ENCODE measurements at places on chromosomes 3 and 15.

DNA sequence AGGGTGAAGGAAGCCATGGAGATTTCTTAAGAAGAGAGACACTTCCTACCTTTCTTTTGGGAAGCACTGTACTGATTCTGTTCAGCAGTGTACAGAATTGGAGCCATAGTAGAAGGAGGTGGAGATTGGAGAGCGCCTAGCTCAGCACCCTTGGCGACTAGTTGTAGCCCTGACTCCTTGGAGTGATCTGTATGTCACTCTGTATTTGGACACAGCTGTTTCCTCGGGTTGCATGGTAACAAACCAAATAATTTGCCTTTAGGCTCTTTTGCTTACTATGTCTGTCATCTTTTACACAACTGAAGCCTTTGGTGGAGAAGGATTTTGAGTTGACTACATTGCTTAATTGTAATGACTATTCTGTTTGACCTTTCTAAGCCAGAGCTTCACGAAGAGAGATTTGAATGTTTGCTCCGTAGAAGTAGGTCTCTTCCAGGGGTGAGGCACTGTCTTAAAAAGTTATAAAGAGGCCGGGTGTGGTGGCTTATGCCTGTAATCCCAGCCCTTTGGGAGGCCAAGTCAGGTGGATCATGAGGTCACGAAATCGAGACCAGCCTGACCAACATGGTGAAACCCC, 77.1 kb downstream of the AKAP13 start:
- DNase-seq: no peak

- DNase-seq: peak; percentile 75
Observed at GRCh38 chr3:43155464-43156121, 49.7 kb upstream of the POMGNT2 start.

DNA sequence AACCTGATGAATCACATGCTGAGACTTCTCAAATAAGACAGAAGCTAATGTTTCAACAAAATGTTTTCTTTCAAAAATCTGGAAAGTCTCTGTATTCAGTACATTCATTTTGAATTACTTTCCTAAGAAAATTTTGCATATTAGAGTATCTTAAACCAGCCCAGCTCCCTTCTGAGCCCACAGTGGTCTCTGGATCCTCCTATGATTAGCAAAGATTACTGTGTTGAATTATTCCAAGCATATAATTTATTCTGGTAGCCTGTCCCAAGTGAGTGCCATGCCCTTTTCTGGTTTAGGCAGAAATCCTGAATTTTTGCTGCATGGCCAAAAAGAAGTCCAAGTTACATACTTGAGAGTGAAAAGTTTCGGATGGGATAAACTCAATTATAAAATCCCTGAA, 279.0 kb downstream of the CTNNB1 start:
- DNase-seq: no peak

- no peak for DNase-seq
Observed at GRCh38 chr3:159971311-159971710, 17.3 kb upstream of the IL12A start.

- peak; percentile 22 for DNase-seq
Observed at GRCh38 chr15:54506977-54507524, 528.8 kb downstream of the UNC13C start.

DNA sequence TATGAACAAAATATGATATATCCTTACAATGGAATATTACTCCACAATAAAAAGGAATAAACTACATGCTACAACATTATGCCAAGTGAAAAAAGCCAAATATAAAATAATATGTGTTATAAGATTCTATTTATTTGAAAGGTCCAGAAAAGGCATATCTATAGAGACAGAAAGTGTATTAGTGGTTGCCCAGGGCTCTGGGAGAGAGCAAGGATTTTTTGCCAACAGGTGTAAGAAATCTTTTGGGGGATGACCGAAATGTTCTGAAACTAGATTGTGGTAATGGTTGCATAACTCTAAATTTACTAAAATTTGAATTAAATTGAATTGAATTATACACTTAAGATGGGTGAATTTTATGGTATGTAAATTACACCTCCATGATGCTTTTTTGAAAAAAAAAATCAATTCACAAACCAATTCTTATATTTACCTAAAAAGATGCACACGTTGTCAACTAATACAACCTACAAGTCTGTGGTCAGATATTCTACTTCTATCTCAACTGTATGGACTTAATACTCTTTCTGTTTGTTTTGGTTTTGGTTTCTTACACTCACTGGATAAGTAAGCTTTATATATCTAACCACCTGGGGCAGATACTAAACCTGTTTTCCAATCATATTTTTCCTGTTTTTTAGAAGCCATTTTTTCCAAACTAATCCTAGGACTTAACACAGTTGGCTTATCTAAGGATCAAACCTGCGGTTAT, 75.8 kb downstream of the FBN1 start:
- no peak for DNase-seq

DNA sequence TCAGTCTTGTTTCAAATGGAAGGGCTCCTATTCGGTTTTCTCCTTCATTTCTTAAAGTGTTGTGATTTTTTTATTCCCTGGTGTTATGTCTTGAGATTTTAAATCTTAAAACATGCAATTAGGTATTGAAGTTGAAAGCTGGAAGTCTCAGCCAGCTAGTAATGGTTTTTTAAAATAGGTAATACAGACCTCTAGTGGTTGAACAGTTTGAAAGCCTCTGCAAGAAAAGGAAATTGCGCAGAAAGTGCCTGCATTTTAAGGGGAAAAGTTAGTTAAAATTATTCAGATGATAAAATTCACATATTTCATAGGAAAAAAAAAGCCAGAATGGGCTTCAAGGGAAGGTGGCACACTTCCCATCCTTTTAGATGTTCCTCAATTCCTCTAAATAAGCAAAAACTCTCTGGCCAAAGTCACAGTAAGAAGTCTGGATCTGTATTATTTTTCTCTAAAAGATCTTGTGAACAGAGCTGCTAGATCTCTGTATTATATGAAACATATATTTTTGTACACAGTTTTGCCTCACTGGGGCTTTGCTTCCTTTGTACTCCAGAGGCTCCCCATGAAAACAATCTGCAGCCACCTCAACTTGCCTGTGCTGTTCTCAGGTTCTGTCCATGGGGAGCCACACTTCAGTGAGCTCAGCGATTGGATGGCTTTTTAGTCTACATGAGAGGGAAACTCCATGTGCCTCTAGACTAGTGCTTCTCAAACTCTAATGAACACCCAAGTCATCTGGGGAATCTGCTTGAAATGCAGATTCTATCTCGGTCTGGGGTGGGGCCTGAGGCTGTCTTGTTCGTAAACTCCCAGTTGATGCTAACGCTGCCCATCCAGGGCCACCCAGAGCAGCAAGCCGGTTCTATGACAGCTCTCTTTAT, 21.5 kb downstream of the AGTR1 start:
- DNase-seq: no peak

DNA sequence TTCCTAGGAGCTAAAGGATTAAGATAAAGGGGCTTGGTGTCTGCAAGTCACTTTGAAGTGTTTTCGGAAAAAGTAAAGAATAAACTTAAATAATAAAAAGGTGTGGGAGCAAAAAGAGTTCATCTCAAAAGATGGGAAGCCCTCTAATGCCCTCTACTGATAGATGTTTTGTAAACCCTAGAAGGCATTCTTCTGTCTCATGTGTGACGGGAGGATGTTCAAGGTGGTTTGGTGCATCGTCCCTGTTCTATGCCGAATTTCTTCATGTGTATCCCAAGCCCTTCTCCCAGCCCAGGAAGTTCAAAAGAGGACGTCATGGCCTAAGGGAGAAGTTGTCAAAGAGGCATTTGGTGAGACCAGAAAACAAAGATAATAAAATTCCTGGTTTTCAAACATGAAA, 37.2 kb downstream of the CCK start:
- DNase-seq: no peak

GRCh38 chr15:74541494-74542165, 610 bp downstream of the ARID3B start:
- no peak for DNase-seq

DNA sequence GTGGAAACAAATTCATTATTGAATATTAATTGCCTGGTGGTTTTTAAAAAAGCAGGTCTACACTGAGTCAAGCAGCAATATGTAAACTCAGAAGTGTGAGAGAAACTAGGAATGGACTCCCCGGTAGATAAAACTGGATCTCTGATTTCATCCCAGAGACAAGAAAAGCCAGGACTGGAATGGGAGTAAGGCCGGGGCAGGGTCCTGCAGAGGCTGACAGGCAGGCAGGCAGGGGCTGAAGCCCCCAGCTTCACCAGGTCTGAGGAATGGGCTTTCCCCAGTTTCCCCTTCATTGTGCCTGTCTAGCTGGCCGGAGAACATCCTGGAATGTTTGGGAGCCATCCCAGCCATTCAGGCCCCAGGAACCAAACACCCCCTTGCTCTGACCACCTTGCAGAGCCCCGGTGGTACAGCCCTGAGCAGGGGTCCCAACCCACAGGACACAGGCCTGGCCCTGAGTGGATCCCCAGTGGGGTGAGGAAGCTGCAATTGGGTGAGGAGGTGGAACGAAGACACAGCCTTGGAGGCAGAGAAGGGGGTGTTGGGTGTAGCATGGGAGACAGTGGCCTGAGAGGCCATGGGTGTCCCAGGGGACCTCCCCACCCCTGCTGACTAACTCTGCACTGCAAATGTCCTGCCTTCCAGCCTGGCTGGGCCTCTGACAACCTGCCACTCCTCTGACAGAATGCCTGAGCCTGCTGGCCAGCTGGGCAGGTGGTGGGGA, 31.7 kb upstream of the XYLB start:
- no peak for DNase-seq

GRCh38 chr15:96599268-96599667, 268.8 kb downstream of the NR2F2 start:
- DNase-seq: no peak

DNA sequence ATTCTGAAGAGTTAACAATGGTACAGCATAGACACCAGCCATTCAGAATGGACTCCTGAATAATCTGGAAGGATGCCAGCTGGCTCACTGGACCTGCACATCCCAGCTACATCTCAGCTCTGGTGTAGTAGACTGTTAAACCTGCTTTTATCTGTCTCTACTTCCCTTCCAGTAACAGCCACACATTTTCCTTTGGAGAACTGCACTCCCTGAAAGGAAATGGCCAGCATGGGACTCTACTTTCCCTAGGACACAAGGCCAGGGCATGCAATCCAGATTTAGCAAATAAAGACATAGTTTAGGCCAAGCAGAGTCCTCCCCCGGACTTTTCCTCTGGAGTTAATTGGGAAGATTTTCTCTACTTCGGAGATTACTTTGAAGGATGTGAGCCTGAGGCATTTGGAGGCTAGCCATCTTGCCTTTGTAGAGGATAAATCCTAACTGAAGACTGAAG, 82.7 kb upstream of the TCF12 start:
- no peak for DNase-seq

DNA sequence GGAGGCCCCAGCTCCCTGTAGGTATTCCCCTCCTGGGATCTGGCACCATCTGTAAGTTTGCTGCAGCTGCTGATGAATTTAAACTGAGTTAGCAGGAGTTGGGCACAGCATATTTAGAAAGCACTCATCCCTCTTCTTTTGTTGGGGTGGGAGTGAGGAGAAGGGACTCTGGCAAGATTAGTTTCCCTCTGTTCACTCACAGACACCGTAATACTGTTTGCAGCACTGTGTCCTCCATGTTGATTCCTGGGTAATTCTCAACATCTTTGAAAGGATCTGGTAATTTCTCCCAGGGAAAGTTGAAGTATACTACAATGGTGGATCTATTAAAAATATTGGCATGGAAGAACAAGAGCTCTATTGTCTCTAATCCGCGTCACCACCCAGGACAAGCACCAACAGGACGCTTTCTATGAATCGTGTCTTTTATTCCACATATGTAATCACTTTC, 173.3 kb downstream of the RBMS3 start:
- DNase-seq: no peak

DNA sequence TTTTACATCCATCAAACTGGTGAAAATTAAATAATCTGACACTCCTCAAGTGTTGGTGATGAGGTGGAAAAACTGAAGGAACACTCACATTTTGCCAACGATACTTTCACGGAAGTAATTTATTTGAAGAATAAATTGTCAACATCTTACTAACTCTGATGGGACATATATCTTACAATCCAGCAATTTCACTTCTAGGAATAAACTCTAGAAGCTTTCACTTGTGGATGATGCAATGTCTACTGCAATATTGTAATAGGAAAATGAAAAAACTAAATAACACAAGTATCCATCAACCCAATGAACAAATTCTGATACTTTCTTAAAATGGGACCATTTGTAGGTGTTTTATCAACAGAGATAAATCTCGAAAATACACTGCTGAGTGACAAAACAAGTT, 16.2 kb upstream of the LIPC start:
- no peak for DNase-seq

DNA sequence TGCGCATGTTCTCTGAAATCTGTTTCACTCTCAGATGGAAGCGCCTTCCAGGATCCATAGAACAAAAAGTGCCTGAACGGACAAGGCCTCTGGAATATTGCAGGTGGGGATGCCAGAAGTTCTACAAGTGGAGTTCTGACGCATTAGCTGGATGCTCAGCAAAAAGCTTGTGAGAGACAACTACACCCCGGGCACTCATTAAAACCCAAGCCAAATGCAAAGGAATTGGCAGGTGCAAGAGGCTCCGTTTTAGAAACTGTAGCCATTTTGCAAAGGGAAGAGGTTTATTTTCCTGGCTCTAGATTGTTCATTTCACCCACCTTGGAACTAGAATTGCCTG, 35.2 kb upstream of the SLC24A5 start:
- no peak for DNase-seq

GRCh38 chr15:44319385-44319784, 30.9 kb downstream of the GOLM2 start:
- no peak for DNase-seq

GRCh38 chr15:25862472-25863110, 536 bp downstream of the ATP10A start:
- peak; percentile 54 for DNase-seq

DNA sequence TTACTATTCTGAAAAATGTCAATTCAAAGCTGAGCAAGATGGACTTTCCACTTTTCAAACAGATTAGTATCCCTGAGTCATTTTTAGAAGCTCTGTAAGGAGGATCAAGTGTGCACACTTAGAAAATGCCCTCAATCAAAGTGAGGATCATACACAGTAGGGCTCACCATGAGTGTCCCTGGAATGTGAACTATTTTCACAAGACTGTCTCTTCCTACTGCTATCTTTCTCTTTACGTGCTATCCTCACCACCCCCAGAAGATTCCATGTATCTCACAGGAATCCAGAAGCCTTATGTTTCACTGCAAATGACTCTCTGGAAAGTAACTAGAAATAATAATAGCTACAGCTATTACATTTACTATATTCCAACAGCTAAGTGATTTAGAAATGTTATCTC, 349.9 kb upstream of the TGFBR2 start:
- no peak for DNase-seq

GRCh38 chr3:58241306-58242044, 3.9 kb downstream of the ABHD6 start:
- no peak for DNase-seq

- peak; percentile 65 for DNase-seq
Observed at GRCh38 chr3:46378426-46378942, 7.7 kb downstream of the CCR5 start.

- no peak for DNase-seq
Observed at GRCh38 chr3:62923066-62923465, 47.9 kb upstream of the CADPS start.

- no peak for DNase-seq
Observed at GRCh38 chr3:62667714-62668113, 207.5 kb downstream of the CADPS start.

- no peak for DNase-seq
Observed at GRCh38 chr3:55226696-55227095, 260.4 kb downstream of the WNT5A start.

GRCh38 chr3:141337523-141337854, 30.8 kb upstream of the ZBTB38 start:
- DNase-seq: no peak

- no peak for DNase-seq
Observed at GRCh38 chr15:84782346-84782745, 34.0 kb downstream of the ZNF592 start.
